ENCODE measurements at places on chromosomes 4 and X.
A peak's percentile ranks its signal among the peaks of the same experiment; 100 is the strongest.

DNA sequence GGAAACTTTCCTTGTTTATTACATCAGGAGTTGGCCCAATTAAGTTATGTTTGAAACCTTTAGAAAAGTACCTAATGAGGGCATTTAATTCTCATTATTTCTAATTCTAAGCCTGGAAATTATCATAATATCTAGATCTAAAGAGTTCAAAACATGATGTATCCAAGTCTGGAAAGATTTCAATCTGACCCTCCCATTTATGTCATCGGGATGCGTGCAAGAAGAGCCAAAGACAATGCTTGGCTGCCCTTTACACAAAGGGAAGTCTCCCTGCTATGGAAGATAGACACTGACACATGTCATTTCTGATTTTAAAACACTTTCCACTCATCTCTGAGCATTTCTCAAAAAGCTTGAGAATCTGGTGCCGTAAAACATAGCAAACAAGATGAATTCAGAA is 222.4 kb downstream of the ANTXR2 start:
- DNase-seq, result no peak

- no peak for DNase-seq
Observed at GRCh38 chrX:77436682-77437081, 10.5 kb upstream of the FGF16 start.

GRCh38 chr4:17398035-17398434 is 113.9 kb downstream of the QDPR start:
- no peak for DNase-seq

GRCh38 chrX:126339928-126340327 is 173.8 kb upstream of the DCAF12L2 start:
- DNase-seq, result no peak

DNA sequence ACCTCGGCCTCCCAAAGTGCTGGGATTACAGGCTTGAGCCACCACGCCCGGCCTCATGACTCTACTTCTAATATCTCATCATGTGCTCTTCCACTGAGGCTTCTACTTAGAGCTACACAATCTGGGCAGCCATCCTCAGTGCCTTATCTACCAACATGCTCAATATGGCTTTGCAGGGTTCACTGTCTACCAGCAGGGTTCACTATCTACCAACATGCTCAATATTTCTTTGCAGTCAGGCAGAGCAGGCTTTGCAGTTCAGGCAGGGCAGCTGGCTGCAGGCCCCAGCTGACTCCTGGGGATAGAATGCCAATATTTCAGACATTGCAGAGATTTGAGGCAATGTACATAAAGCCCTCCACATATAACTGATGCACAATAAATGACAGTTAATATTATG is 47.5 kb downstream of the PKD2 start:
- no peak for DNase-seq

DNA sequence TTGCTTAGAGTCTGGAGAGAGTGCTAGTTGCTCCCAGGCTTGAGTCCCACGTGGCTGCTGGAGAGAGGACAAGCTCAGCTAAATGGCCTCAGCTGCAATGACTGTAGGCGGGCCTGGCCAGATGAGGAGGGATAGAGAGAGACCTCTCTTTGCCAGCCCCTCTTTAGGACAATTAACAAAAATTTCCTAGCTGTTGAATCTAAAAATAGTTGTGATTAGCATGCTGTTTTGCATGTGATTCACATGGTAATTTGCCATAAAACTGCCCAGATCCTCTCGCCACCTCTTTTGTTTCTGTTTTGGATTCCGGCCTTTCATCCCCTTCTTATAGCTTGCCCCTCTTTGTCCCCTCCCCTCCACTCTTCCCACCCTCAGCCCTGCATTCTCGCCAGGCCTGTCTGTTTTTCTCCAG is 28.9 kb upstream of the PRPS1 start:
- DNase-seq, result no peak

DNA sequence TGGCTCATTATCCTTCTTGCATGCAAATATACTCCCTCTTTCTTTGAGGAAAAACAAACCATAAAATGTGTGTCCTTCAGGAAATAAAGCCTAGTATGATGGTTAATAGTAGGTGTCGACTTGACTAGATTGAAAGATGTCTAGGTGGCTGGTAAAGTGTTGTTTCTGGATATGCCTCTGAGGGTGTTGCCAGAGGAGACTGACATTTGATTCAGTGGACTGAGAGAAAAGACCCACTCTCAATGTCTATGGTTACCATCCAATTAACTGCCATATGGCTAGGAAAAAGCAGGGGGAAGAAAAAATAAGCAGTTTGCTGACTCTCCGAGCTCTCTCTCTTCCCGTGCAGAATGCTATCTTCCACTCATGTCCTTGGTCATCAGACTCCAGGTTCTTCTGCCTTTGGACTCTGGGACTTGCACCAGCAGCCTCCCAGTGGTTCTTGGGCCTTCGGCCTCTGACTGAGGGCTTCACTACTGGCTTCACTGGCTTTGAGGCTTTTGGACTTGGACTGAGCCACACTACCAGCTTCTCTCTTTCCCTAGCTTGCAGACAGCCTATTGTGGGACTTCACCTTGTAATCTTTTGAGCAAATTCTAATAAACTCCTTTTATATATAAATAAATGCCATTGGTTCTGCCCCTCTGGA is 532.1 kb upstream of the HTR2C start:
- no peak for DNase-seq

GRCh38 chr4:88818631-88819470 is 121.2 kb upstream of the NAP1L5 start:
- peak; percentile 34 for DNase-seq

DNA sequence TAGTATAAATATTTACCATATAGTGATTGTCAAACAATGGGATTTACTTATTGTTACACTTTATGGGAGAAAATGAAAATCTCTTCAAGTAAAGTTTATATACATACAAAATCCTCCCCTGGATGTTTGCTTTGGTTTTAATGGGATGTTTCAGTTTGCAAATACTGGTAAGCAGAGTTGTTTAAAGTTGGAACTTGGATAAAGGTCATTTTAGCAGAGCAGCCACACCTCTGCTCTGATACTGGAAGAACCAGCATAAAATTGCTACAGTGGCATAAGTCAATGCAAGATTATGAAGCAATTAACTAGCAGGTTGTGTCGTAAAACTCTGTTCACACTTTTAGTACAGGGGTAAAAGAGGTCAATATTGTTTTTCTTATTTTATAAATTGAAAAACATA is 101.2 kb downstream of the TRAPPC11 start:
- DNase-seq, result no peak

DNA sequence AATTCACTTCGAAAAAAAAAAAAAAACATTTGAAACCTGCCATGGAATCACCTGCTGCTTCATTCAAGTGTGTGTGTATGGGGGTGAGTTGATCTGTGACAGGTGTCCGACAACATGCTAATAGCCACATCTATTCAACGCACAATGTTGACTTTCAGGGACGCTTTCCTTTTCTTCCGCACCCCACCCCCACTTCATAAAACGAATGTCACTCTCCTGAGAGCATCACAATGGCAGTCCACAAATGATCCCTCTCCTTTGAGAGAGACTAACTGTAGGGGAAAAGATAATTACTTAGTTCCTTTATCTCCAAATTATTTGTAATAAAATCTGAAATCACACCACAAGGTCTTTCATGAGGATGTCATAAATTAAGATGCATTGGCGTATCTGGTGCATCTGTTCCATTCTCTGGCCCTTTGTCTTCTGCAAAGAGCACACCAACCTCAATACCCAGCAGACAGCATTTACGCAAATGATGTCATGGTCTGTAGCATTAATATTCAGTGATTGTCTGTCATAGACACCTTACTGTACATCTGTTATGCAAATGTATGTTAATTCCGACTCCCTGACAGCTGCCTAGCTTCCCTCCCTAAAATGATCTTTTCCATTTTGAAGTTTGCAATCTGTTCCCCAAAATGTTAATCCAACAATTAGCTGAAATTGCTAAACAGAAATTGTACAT is 640.0 kb upstream of the BOD1L1 start:
- DNase-seq, result no peak

DNA sequence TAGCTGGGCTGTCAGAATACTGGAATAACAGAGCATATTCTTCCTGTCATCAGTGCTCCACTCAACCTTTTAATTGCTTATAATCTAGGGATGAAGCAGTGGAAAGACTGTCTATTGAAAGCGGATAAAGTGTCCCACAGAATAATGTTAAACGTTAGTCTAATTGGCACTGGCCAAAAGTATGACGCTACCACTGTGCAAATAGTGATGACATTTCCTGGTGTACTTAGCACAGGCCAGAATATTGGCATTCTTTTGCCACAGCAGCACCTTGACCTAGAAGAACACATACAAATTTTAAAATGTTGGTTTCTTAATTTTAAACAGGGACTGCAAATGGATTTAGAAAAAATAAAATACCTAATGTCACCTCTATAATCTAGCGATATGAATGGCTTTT is 635.2 kb upstream of the SPANXN1 start:
- no peak for DNase-seq

DNA sequence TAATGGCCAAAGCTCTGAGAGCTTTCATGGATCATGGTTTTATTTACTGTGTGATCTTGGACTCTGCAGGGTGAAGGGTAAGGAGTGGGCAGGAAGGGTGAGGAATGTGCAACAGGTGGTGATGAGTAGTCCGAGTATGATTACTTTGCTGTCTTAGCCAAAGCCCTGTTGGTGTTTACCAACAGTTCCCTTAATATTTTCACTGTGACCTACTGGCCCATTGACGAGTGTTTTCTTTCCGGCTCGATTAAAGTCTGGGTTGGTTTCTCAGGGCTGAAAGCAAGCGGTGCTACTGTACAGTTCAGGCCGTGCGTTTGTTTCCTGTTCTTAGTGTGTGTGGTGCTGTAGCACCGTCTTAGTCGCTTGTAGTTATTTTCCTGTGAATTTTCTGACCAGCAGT is 2.6 kb downstream of the ARHGAP24 start:
- DNase-seq, result no peak

- DNase-seq, result no peak
Observed at GRCh38 chr4:136281307-136281706, 1251.0 kb downstream of the PCDH18 start.

GRCh38 chr4:178333355-178333754 is 891.1 kb upstream of the AGA start:
- DNase-seq, result no peak

- no peak for DNase-seq
Observed at GRCh38 chr4:165005352-165005925, 26.4 kb upstream of the TRIM60 start.

DNA sequence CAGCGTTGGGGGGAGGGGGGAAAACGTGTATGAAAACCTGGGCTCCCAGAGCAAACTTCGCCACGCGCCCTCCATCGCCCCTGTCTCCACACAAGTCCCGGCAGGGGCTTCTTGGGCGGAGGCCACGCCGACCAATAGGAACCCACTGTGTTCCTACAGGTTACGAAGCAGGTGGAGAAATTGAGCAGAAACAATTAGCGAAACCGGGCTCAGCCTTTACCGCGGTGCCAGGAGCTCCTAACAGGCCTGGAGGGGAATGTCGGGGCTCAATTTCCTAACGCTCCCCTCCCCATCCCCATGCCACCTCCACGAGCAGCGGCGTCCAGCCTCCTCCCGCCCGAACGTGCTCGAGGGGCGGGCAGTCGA is 589 bp upstream of the KIT start:
- DNase-seq, result no peak

DNA sequence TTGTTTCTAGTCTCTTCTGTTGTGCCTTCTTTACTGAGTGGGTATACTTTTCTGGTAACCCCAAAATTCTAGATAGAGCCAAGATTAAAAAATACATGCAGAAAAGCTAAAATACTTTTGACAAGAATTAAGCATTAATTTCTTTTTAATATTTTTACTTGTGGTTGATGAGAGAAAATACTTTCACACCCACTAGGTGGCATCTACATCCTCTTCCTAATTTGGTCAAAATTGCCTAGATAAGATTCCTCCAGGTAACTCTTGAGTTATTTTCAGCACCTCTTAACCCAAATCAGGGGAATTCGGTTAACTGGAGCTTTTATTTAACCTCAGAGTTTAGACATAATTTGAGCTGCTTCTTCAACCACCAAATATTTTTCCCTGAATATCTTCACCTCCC is 28.4 kb upstream of the COX7B2 start:
- DNase-seq, result no peak

DNA sequence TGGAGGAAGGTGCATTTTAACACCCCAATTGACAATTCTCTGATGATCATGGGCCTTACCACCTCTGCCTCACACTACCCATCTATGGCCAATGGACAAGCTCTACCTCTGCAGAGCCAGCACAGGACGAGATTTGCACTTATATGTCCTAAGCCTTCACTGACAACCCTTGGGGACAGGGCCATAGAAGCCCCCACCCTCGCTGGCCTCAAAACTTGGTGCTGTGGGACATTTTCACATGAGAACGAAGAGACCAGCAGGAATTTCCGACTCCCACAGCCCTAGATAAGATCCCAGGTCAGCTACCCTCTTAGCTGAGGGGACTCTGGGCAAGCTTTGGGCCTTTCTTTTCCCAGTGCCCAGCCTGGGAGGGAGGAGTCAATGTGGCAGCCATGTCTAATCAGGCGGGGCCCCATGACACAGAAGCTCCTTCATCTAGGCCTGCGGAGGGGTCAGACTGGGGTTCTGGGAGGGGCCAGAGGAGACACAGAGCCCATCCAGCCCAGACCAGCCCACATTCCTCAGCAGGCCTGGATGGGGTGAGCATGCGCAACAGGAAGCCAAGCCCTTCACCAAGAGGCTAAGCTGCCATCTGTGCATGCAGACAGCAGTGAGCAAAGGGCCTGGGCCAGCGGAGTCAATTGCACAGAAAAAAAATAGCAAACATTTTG is 12.1 kb downstream of the PJA1 start:
- no peak for DNase-seq

DNA sequence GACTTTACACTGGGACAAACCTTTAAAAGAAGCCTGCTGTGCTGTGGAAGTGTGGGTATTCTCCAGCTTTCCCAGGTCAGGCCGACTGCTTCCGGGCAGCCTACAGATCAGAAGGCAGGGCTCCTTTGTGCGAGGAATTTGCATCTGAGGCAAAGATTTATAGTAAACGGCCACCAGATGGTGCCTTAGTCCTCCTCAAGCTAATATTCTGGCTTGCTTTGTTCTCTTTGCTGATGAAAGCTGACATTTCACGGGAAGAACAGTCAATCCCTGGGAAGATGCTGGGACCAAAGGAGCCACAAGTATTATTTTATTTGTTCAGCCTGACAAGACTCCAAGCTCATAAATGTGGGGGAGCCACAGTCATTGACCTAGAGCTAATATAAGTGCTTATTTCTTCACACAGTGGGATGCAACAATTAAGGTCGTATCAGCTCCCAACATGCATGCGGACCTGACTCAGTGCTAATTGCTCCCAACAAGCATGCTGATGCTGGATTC is 120.7 kb upstream of the TRIM2 start:
- DNase-seq, result peak; percentile 24

GRCh38 chrX:10244915-10245622 is 88.3 kb downstream of the CLCN4 start:
- DNase-seq, result no peak

DNA sequence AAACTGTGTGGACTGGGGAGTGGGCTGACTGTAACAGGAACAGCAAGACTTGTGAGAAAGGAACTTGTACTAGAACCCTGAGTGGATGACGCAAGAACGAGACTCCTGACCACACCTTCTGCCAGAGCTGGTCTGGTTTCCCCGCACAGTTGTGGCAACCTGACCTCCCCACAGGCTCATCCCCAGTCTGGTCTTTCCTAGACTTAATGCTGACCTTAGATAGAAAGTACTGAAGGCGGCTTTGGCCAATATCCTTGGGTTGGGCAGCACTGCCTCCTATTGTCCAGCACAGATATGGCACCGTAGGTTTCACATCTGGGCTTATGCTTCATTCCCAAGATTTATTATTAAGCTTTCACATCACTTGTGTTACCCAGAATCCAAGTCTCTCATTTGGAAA is 137.8 kb upstream of the FRG1 start:
- DNase-seq, result no peak

- DNase-seq, result no peak
Observed at GRCh38 chrX:125422986-125423385, 103.3 kb downstream of the TEX13C start.

- no peak for DNase-seq
Observed at GRCh38 chr4:101142259-101142658, 205.1 kb downstream of the PPP3CA start.
